Umbilical cord (tissue), 2 donors: ENCODE measurements at places on chromosomes 2 and 18.

GRCh38 chr2:194095359-194095758 is 1561.7 kb upstream of the SLC39A10 start:
- no peak for DNase-seq

DNA sequence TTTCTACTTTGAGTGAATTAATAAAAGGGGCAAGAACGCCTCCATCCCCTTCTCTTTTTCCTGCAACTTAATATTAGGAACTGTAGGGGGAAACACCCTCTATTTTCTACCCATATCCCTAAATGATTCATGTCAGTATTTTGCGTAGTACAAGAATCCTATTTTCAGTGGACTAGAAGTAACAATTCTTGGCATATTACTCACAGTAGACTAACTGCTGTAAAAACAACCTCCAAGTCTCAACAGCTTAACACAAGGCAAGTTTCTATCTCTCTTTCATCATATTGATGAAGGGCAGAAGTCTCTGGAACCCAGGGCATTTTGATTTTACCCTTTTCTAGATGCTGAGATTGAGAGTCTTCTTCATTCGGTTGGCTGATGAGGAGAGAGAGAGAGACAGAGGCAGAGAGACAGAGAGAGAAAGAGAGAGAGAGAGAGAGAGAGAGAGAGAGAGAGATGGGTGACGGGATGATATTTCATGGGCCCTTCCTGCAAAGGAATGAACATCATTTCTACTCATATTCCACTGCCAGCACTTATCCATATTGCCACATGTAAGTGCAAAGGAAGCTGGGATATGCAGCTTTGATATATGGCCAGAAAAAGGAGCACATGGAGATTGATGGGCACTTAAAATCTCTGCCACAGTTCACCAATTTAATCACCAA is 481.6 kb downstream of the LPIN1 start:
- DNase-seq: no peak

DNA sequence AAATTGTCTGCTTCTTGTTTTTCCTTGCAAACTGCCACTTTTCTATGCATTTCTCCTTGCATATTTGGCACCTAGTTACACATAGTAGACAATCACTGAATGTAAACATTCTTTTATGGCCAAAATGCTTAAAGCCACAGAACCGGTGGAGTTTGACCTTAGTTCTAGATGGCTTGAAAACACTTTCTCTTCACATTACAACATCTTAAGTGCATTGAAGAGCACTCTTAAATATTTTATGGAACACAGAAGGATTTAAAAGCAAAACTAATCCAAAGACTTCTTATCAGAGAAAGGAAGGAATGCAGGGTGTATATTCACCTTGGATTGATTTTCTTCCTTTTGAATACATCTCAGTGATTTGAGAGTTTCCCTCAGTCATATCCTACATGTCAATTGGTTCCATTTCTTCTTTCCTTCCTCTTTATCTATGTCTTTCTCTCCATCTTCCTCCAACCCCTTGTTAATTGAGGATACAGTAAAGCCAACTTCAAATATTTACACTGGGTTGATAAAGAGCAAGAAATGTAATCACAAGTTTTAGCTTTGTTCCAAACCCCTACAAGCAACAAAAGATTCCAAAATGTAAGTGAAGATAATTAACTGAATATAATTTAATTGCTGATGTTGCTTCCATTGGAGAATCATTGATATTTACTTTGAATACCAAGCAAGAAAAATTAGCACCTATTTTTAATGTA is 548.0 kb downstream of the CNTNAP5 start:
- no peak for DNase-seq

DNA sequence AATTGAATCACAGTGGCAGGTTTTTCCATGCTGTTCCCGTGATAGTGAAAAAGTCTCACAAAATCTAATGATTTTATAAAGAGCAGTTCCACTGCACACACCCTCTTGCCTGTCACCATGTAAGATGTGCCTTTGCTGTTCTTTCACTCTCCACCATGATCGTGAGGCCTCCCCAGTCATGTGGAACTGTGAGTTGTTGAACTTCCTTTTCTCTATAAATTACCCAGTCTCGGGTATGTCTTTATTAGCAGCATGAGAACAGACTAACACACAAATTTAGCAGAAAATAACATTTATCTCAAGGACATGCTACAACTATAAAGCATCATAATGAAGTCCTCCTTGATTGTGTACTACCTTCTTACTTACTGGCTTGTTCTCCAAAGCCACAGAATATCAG is 1526.0 kb downstream of the LRP1B start:
- DNase-seq: no peak

DNA sequence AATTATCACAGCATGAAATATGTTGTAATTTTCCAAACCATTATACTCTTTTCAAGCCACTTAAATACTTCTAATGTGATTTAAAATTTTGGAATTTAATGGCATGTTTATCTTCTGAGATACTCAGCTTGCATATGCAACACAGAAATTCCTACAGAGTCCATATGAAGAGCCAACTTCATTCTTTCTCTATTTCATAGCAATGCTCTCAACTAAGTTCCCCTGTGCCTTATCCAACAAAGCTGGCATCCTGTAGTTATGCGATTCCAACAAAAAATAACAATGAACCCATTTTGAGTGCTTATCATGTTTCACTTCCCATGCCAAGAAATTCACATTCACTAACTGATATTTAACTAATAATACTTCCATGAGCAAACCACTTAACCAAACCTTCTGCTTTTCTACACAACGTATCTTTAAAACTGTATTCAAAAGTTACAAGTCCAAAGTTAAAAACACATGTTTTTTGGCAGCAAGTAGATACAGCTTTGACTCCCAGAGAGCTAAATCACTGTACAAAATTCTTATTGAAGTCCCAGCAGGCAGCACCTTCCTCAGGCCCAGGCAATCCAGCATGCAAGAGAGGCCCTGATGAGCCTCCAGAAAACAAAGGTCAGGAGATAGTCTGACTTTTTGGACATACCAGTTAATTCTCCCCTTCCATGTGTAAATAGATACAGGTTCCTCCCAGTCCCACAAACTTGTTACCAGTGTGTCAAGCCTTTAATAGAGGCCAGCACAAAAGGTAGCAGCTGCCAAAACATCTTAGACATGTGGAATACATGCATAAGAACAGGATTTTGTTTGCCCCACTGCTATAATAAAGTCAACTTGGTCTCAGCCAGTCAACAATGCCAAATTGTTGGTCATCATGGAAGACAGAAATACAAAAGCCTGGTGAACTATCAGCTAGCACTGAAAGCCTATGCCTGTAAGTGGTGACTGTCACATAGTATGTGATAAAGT is 113.1 kb upstream of the WDR75 start:
- peak; percentile 34 for DNase-seq

DNA sequence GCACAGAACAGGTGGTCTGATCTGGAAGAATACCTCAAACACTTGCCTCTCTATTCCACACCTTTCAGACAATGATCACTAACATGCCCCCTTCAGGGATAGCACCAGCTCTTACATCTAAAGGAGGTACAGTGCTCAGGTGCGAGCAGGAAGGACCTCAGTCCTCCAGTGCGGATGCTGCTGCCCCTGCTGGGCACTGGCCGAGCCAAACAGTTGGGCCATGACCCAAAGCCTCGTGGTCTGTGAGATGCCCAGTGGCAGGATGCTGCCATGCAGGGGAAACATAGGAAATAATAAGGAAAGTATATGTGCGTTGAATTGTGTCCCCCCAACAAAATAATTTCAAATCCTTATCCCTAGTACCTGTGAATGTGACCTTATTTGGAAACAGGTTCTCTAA is 243.7 kb downstream of the NDUFA10 start:
- no peak for DNase-seq

DNA sequence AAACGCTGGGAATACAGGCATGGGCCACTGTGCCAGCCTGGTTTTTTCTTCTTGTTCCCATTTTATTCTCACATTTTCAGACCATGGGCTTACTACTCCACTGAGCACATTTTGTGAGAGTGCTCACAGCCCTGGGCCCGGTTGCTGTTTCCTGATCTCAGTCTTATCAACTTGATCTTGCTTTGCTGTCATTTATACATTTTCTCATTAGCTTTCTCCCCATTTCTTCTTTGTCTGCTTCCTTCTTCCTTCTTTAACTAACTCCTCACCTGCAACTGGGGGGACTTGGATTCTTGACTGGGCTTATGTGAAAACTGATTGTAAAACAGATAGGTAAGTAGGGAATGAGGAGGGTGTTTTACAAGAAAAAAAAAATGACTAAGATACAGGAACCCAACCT is 117.3 kb downstream of the PLB1 start:
- DNase-seq: no peak
